ENCODE measurements at places on chromosomes 16 and 17. TPM values are rescaled to one million over a fixed set of nuclear protein-coding genes. Genes with fewer than 3 reads are reported as not detected.

CES1 gene
- total RNA-seq = 41.1 TPM

PPL gene
- 50.5 TPM for total RNA-seq

MC1R gene
- total RNA-seq = 4.3 TPM

DNA sequence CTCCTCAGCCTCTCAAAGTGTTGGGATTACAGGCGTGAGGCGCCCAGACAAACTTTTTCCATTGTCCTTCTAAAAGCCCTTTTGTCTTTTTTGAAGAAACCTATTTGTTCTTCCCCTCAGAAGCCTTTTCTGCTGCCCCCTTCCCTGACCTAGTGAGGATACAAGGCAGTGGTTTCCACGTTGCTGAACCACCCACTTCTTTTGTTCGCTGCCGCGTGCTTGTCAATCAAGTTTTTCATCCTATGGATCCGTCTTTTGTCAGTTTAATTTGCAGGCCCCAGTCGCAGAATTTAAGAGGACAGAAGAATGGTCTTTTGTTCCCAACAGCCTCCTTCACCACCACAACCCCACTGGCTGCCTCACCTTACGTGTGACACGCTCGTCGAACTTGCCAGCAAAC, 20.2 kb upstream of the GNG13 start:
- DNase-seq = no peak

CCL14 gene
- not detected for total RNA-seq

HEATR3 gene
- total RNA-seq = 23.9 TPM

IL17C gene
- not detected for total RNA-seq

NTN3 gene
- total RNA-seq = 2.1 TPM

Measured in fibroblast of lung (primary cell).